ENCODE measurements at places on chromosomes 16 and 17.
A peak's percentile ranks its signal among the peaks of the same experiment; 100 is the strongest.

DNA sequence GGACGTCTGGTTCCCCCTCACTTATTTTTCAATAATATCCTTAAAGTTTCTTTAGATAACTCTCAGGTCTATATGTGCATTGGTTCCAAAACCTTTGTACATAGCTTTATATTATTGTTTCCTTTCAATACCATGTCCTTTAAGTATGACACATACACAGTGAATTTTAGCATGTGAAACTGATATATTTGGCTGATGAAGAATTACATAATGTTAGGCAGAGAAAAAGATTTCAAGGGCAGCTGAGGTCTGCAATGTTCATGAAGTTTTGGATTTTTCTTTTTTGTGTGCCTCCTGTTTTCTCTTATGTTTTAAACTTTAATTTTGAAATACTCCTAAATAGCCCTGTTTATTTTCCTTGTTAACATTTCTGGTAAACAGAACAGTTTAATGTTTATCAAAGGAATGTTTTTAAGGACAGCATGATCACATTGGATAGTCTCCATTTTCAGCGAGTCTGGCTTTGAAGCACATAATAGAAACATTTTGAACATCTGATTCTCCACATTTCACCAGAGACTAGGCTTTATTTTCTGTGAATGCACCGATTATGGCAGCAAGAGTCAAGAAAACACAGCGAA is 32.9 kb upstream of the FBXO47 start:
- no peak for DNase-seq

GRCh38 chr17:9232591-9233270 is 211.4 kb downstream of the NTN1 start:
- no peak for DNase-seq

DNA sequence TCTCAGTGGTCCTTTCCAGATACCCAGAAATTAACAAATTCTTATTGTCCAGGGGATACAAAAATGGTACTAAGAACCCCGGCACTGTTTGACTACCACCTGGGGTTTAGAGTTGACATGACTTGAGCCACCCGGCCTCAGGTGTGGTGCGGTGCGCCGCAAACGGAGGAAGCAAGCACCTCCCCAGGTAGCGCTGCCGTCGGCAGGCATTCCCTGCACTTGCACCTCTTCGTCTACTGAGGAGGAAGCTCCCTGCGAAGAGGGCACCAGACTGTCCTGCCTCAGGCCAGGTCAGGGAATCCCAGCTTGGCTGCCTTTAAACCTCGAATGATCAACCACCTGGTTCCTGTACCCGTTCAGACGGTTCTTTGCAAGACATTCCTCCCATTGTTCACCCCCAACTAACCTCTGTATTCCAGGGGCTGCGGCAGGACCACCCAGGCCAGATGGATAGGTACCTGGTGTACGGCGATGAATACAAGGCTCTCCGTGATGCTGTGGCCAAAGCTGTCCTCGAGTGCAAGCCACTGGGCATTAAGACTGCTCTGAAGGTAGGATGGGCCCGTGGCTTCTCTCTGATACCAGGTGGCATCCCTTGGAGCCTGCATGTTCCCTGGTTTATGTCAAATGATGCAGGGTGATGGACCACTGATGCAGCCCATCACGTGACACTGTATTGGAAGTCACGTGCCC is 40.8 kb upstream of the ENDOV start:
- no peak for DNase-seq

DNA sequence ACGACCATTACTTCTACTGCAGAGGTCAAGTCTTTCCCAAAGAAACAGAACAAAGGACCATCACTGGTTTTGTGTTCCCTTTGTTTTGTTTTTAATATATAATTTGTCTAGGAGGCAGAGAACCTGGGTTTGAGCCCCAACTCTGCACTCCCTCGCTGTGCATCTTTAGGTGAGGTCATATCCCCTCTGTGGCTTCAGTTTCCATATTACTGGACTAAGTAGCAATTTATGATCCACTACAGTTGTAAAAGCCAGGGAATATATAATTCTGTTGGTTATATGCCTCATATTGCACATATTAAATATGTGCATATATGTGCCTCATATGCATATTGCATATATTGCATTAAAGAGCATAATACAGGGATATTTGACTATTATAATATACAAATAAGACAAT is 392.0 kb downstream of the GRIN2A start:
- DNase-seq: no peak

GRCh38 chr16:23837553-23838308 is 1.9 kb downstream of the PRKCB start:
- no peak for DNase-seq

GRCh38 chr17:43810226-43810715 is 22.7 kb downstream of the MPP3 start:
- DNase-seq: no peak

- no peak for DNase-seq
Measured at GRCh38 chr16:85592700-85593493, 20.2 kb upstream of the GSE1 start.

DNA sequence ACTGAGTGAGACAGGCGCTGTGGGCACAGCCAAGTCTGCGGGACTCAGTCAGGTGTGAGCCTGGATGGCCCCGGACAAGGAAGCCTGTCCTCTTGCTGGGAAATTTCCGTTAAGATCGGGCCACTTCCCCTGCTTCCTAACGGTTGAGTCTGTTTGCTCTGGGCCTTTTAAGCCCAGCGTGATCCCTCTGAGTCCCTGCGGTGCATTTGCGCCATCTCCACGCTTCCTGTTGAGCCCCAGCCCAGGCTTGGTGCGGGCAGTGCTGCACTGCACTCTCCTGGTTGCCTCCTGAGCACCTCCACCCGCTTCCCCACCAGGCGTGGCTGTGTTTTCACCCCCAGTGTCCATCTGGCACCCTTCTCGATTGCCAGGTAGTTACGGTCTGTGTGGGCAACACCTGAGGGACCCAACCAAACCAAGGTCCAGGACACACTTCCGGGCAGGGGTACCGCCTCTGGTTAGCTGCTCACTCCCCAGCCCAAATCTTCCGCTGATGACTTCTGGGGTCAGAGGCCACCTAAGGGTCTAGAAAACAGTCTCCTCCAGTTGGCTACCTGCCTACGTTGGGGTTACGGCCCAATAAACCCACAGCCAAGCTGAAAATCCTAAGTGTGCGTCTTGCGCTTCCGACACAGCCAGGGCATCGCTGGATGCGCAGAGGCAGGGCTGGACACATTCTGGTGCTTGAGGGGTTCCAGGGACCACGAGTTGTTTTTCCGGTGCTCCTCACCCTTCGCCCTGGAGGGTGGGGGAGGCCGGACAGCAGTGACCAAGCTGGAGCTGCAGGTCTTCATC is 1.4 kb upstream of the SLC25A10 start:
- peak; percentile 13 for DNase-seq

DNA sequence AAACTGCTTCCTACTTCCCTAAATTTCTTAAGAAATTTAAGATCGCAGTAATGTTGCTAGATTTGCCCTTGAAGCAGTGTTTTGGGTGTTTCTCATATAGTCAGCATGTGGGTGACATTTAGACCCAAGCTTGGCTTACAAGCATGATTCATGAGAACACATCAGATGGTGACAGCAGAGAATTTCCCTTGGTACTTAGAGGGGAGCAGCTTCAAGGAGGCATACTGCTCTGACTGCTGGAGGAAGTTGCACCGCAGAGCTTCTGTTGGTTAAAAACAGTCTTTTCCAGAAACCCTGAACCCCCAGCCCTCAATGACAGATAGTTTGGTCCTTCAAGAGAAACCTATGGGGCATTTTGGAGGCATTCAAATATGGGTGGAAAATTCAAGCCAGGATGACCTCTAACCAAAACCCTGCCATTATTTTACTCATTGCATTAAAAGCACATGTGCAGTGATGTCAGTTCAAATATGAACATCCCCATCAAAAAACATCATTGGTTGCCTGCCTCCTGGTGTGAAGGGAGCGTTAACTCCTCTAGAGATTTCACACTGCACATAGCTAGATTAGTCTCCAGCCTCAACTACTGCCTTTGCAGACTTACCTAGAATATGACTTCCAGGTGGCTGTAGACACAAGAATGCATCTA is 201.5 kb upstream of the CACNG5 start:
- DNase-seq: peak; percentile 16

GRCh38 chr17:75457047-75457654 is 716 bp downstream of the TMEM94 start:
- DNase-seq: peak; percentile 4

- DNase-seq: no peak
Measured at GRCh38 chr16:84916178-84916577, 95.2 kb downstream of the ZDHHC7 start.

- DNase-seq: no peak
Measured at GRCh38 chr16:66416136-66416535, 11.0 kb upstream of the BEAN1 start.

DNA sequence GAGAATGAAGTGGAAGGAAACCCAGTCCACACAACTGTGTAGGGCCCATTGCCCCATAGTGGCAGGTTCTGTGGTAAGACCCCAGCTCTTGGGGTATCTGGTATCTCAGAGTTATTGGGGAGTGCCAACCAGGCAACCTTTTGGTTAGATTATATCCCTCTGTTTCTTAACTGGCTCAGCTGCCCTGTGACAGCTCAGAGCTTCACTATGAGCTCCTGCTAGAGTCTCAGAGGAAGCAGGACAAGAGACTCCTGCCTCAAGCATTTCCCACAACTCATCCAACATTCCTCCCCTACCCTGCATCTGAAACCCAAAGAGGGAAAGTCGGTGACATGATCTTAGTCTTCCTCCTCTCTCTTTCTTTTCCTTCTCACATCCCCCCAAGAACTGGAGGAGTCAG is 292.3 kb downstream of the SHISA9 start:
- no peak for DNase-seq

- no peak for DNase-seq
Measured at GRCh38 chr17:50261051-50261915, 13.0 kb upstream of the TMEM92 start.
